NCI-H1694 (cell line): ENCODE measurements at places on chromosomes 7 and 10.

- DNase-seq, result no peak
Observed at GRCh38 chr10:124721330-124722045, 22.7 kb downstream of the FAM53B start.

DNA sequence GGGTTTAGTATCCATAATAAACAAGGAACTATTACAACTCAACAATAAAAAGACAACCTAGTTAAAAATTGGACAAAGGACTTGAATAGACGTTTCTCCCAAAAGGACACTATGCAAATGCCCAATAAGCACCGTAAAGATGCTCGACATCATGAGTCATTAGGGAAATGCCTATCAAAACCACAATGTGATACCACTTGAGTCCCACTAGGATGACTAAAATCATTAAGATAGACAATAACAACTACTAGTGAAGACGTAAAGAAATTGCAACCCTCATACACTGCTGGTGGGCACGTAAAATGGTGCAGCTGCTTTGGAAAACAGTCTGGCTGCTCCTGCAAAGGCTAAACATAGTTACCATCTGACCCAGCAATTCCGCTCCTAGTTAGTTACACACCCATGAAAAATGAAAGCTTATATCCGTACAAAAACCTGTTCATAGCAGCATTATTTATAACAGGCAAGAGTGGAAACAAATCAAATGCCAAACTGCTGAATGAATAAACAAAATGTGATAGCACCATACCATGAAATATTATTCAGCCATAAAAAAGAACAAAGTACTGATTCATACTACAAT, 17.3 kb downstream of the CCDC3 start:
- DNase-seq, result no peak

DNA sequence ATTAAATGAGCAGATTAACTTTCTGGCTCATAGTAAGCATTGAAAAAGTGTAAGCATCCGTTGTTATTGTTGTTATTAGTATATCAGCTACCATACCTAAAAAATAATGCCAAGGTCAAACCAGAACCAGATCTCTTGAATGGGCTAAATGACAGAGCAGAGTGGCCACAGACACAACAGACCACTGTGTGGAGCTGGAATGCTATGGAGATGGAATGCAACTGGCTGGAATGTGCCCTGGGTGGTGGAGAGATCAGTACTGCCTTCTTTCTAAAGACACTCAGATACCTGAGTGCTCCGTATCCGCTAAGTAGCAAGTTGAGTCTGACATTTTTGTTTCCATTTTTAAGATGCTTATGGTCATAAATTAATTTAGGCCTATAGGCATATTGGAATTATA, 20.5 kb upstream of the DNAJB12 start:
- DNase-seq, result no peak

GRCh38 chr10:21403256-21404015, 122.0 kb downstream of the SKIDA1 start:
- DNase-seq, result no peak

DNA sequence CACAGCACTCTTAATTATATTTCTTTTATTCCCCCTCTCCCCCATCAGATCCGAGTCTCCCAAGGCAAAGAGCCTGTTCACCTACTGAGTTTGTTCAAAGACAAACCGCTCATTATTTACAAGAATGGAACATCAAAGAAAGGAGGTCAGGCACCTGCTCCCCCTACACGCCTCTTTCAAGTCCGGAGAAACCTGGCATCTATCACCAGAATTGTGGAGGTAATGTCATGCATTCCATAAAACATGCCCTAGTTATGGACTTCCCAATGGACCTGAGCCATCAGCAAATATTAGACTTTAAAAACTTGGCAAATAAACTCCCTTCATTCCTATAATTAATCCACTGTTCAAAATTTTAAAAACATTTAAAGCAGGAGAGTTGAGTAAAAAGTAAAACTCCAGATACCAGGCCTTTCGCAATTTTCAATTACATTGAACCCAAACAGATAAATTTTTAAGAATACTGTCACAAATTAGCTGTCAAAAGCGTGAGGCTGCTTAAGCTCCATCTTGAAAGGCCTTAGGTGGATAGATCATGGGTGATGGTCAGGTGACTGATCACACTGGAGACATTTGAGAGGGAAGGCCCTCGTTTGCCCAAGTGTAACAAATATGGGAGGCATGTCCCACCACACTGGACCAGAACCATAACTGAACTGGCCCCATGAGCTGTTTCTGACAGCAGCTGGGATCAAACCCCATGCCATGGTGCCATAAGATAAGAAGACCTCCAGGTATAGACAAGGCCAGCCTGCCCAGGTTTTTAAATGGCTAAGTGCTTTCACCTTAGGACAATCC, 46.9 kb upstream of the ARL4A start:
- no peak for DNase-seq

- no peak for DNase-seq
Observed at GRCh38 chr7:43137811-43138210, 25.4 kb downstream of the HECW1 start.

- DNase-seq, result no peak
Observed at GRCh38 chr7:15567652-15568051, 5.8 kb upstream of the AGMO start.

DNA sequence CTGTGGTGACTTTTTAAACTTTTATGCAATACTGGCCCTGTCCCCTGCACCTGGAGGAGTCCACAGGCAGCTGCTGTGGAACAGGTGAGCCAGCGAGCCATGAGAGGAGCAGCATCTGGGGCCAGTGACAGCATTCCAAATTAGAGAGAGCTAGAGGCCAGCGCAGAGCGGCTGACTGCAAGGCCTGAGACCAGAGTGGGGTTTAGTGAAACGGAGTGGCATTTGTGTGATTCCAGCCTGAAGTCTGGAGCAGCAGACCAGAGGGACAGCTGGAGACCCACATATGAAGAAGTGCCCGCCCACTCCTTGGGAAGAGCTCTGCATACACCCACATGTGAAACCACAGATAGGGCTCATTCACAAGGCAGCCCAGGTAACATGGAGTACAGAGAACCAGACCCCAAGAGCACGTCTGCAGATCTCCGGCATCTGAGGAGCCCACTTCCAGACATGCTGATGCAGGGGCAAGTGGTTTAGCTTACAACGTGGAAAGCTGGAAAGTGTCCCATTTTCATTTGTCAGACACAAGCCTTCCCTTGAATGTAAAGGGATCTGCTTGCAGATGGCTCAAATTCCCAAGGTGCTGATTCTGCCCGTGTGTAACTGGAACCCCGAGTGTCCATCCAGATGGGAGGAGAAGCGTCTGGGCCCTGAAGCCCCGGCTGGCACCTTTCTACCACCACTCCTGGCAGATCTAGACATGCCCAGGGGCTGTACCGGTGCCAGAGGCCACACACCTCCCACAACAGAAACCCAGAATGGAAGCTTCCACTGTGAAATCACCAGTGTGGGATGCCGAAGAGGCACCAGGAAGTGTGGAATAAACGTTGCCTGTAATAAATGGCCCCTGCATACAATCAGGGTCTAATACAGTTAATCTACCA, 256.0 kb upstream of the TCERG1L start:
- no peak for DNase-seq

DNA sequence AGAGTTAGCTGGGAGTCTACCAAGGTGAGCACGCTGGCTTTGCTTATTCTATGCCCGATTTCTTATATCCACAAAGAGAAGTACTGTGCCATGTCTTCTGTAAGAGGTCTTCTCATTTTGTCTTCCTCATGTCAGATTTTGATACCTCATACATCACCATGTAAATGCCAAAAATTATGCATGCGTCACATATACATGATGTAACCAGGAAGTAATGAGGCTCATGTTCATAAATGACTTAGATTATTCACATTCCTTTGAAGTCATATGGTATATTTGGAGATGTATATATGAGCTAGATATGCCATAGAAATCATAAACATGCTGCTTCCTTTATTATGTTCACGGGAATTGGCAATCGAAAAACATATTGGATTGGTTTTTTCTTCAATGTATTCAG, 97.7 kb upstream of the CELF2 start:
- no peak for DNase-seq

- no peak for DNase-seq
Observed at GRCh38 chr10:133259602-133259989, 17.1 kb downstream of the ADAM8 start.

DNA sequence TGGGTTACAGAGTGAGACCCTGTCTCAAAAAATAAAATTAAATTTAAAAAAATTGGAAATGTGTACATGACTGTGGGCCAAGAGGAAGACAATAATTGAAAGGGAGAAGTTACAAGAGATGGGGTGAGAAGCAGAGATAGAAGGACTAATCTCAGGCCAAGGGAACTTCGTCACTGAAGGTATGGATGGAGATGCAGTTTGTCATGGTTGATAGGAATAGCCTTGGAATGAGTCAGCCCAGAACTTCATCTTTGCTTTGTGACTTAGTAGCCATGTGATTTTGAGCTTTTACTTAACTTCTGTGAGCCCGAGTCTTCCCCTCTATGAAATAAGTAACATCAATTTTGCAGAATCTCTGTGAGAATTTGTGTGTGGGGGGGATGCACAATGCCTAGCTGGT, 6.5 kb upstream of the PODXL start:
- DNase-seq, result no peak

DNA sequence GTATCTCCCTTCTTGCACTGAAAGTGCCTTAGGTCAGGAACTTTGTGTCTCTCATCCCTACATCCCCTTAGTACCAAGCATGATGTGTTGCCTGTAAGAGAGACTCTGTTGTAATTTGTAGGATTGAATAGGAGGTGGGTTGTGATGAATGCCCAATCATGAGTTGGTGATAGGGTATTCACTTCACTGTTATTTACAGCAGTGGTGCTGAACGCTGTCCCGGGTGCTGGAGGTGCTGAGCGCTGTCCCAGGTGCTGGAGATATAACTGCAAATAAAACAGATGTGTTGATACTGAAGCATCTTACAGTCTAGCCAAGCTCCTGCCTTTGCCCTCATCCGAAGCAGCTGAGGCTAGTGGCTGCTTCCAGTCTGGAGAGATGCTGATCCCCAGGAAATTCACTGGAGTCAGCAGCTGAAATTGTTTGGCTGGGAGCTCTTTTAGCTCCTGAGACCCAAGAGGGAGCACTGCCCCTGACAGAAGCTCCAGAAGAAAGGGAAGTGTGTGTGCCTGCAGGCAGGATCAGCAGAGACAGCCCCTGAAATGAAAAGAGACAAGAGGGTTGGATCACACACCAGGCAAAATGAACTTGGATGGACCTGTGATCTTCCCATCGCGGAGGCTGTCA, 183.4 kb downstream of the SORCS3 start:
- no peak for DNase-seq

GRCh38 chr7:33379891-33380525, 250.6 kb downstream of the BBS9 start:
- DNase-seq, result no peak

- no peak for DNase-seq
Observed at GRCh38 chr7:150897502-150898474, 45.5 kb downstream of the AOC1 start.

DNA sequence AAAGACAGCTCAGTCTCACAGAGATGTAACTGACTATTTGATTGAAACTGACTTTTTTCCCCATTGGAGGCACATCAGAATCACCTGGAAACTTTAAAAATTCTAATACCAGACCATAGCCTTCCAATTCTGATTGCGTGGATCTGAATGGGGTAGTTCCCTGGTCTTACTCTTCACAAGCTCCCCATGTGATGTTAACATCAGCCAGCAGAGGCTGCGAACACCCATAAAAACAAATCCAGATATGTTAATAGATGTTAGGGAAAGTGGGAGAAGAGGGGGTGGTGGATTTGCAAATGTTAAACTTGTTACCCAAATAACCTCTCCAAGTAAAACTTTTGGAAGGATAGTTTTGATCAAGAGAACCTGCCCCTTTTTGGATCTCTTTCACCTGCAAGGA, 1133.4 kb downstream of the CNTNAP2 start:
- no peak for DNase-seq

DNA sequence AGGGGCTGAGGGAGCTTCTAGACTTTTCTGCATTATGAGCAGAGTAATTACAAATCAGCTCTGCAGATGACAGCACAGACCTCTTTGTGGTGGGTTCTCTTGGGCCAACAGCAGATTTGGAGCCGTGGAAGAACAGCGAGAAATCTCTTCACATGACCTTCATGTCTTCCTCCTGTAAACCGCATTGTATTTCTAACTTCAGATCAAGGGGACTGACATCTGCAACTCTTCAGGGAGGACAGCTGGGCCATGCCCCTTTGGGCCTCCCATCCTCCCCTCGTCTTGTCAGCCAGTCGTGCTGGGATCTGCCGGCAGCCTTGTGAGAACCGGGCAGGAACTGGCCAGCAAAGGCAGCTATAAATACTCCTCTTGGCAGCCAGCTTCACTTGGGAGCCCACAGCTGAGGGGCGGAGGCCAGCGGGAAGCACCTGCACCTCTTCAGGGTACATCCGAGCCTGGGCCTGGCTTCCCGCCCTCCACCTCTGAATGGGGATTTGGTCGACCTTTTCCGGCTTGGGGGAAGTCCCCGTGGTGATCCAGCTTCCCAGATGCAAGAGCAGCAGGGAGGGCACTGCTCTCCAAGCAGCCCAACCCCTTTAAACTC, 54.7 kb downstream of the STEAP1B start:
- no peak for DNase-seq

- no peak for DNase-seq
Observed at GRCh38 chr7:137167609-137168008, 175.9 kb downstream of the PTN start.

- DNase-seq, result no peak
Observed at GRCh38 chr10:103969436-103969835, 2.5 kb downstream of the SLK start.
